Lung microvascular endothelial cell (primary cell): ENCODE measurements at places on chromosomes 3 and 15. TPM values are rescaled to one million over a fixed set of nuclear protein-coding genes. Genes with fewer than 3 reads are reported as not detected.

The DUOXA2 gene
- total RNA-seq: not detected in 2 replicates

The AMT gene
- 0.22 and 0.60 TPM in 2 replicates for total RNA-seq

The TMC3 gene
- total RNA-seq: not detected in 2 replicates

The GRK7 gene
- not detected in 2 replicates for total RNA-seq

The SCN5A gene
- 5.9 and 14.9 TPM in 2 replicates for total RNA-seq
